ENCODE measurements at places on chromosomes 7 and 10. TPM values are rescaled to one million over a fixed set of nuclear protein-coding genes. Genes with fewer than 3 reads are reported as not detected.

- DNase-seq: no peak
Measured at GRCh38 chr10:126198681-126199080, 189.6 kb downstream of the ADAM12 start.

GRCh38 chr7:34333184-34333583, 324.8 kb upstream of the NPSR1 start:
- DNase-seq: no peak

GRCh38 chr10:58358314-58358933, 23.6 kb downstream of the UBE2D1 start:
- no peak for DNase-seq

GRCh38 chr7:108805808-108806397, 236.2 kb downstream of the DNAJB9 start:
- DNase-seq: no peak

Gene OPALIN
- not detected for total RNA-seq

Gene ITIH5
- 16.3 TPM for total RNA-seq

Gene A1CF
- not detected for total RNA-seq

All from SJSA1 (cell line).